ENCODE measurements at places on chromosomes 4 and X. TPM values are rescaled to one million over a fixed set of nuclear protein-coding genes. Genes with fewer than 3 reads are reported as not detected.

DNA sequence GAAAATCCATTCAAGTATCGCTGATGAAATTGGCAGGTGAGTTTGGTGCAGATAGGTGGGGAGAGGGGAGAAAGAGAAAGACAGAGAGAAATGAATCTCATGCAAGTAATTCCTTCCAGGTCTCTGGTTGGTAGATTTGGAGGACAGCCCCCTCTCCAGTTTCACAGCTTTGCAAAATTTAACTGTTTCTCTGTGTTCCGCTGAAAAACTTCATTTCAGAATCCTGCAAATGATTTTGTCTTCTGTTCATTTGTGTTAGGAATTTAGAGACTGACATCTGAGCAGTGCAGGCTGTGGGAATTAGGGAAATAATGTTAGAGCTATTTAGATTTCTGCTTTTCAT is 328.5 kb downstream of the FBXW7 start:
- DNase-seq = no peak

TLR1 gene
- 9.8 TPM for total RNA-seq

DNA sequence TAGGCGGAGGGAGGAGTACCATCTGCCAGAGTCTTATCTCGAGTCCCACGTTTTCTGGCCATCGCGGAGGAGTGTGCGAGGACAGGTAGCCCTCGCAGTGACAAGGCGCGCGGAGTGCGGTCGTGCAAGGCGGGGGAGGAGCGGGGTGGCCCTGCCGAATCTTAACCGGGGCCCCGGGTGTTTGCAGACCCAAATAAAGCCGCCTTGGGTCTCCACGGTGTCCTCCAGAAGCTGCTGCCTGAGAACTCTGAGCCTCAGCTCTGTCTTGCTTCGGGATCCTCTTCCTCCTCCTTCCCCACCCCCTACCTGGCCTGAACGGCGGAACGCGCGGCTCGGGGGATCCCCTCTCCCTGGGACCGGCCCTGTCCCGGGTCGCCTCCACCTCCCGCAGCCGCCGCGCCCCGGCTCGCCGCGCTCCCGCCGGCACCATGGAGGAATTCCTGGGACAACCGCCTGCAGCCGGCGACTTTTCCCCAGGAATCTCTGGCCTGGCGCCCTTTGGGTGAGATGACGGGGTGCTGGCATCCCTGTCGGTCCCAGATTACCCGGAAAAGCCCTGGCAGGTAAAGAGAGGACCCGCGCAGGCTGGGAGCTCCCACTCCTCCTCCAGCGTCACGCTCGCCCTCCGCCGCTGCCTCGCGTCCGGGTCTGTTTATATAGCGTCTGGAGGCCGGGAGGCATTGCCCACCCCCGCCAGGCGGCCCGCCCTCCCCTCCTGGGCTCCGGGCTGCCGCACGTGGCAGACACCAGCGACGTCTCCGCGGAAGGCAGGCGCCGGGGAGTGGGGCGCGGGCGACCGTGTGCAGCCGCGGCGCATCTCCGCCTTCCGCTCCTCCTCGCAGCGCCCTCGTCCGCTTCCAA is at the start of gene GALNTL6:
Gene GALNTL6 (plus strand): TSS at position 740 of the 861 bp plus-strand sequence.
- DNase-seq = no peak

- no peak for DNase-seq
Observed at GRCh38 chrX:2751291-2751690, 549 bp upstream of the XG start.

MAGEB1 gene
- total RNA-seq = not detected

VCX gene
- total RNA-seq = not detected

DNA sequence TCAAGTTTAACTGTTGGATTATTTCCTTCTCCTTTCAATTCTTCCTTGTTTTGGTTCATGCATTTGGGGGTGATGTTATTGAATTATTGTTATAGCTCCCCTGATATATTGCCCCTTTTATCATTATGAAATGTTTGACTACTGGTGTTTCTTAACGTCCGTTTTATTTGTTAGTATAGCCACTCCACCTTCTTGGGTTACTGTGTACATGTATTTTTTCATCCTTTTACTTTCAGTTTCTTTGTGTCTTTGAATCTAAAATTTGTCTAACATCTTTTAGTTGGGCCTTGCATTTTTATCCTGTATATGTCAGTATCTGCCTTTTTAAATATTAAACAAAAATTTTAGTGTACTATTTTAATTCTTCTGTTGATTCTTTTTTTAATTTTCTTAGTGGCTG is 88.7 kb downstream of the TNIP2 start:
- DNase-seq = no peak

DNA sequence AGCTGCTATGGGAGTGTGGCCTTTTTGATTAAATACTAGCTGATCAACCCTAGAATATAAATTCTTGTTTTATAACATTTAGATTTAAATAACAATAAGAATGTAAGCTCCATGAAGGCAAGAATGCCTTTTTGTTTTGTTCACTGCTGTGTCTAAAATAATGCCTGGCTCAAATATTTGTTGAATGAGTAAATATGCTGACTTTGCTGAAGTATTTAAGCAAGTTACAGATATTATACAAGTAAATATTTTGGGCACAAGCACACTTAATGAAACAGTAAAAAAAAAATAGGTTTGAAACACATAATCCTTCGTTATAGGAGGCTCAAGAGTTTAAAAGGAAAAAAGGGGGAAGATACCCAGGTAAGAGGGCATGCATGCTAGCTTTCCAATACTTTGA is 24.1 kb downstream of the FABP2 start:
- no peak for DNase-seq

DNA sequence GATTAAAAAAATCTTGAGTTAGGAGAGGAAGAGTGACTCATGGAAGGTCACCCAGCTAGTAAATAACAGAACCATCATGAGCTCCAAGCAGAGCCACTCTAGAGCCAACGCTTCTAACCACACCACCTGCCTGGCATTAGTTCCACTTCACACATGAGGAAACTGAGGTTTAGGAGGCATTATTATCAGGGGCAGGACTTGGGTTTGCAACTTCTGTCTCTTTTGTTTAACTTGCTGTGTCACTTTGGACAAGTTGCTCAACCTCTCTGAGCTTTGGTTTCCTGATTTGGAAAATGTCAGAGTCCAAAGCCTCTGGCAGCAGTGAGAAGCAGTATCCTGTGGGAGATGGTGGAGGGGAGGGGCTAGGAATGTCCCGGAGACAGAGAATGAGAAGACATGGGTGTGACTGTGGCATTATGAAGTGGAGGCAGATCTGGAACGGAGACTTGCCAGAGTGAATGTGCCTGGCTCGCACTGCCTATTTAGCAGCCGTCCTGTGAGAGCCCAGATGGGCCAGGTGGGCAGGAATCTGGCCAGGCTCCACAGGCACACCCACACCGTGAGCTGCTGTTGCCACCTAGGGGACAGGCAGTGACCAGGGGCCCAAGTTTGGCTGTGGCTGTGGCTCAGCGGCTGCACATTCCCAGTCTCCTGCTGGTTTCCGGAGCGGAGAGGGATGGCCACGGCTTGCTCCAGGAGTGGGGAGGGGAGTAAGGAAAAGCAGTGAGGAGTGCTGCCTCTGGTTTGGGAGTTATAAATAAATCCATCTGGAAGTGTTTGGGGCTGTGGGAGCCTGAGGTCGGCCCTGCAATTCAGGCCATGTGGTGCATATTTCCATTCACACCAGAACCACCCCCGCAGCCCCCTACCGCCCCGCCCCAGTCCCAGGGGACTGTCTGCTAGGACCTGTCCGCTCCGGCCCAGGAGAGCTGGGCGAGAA is 93.4 kb downstream of the NHSL2 start:
- no peak for DNase-seq

DNA sequence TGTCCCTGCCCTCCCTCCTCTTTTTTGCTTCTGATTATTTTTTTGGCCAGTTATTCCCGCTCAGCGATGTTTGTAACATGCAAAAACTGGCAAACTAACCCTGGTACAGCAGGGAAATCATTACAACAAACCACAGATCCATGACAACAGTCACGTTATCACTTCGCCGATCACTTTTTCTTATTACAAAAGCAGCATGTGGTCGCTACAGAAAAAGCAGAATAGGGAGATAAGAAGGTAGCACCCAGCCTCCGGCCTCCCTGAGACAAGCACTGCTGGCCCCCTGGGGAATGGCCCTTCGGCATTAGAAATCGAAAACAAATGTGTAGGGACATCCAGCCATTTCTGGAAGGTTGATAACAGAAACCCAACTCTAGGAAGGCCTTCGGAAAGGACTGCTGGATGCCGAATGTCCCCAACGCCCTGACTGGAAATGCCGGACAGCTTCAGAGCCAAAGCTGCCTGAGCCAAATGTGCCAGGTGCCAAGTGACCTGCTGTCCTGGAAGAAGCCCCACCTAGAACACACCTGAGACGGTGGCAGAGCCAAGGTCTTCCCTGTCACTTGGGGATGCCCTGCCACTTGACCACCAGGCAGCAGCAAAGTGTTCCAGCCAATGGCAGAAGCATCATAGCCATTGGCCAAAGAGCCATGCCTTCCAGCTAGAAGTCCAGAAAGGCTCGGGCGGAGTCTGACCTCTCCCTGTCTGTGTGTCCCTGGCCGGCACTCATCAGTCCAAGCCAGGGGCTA is 2.9 kb downstream of the IDH3G start:
- DNase-seq = no peak

DNA sequence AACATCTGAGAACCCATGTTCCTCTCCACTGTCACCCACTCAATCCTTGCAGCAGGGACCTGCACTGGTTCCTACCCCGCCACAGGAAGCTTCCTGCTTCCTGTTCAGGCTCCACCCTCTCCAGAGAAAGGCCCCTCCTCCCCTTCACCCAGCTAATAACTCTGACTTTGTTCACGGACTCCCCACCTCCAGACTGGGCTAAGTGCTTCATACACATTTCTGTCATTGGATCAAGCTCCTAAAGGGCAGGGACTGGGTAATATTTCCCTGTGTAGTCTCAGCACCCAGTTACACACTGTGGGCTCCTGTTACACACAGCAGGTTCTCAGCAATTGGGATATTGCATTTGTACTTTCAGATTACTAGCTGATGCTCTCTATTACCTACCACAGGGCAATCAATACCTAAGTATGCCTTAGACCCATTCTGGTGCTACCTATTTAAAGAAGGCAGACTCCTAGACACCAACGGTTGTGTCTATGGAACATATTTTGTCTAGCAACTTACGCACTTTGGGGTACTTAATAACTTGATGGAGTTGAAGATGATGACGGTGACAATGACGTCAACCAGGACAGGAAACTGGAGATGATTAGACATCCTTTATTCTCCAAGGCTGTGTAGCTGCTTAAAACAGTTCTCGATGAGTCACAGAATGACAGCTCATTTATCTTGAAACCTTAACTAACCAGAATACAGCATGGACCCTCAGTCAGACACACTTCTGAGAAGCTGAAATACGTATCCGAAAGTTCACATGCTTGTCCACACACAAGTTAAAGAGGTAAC is 58.1 kb downstream of the MAML3 start:
- no peak for DNase-seq

- DNase-seq = no peak
Observed at GRCh38 chrX:155747520-155747919, 133.6 kb upstream of the VAMP7 start.

- DNase-seq = no peak
Observed at GRCh38 chr4:184287697-184288255, 70.1 kb upstream of the ENPP6 start.

DNA sequence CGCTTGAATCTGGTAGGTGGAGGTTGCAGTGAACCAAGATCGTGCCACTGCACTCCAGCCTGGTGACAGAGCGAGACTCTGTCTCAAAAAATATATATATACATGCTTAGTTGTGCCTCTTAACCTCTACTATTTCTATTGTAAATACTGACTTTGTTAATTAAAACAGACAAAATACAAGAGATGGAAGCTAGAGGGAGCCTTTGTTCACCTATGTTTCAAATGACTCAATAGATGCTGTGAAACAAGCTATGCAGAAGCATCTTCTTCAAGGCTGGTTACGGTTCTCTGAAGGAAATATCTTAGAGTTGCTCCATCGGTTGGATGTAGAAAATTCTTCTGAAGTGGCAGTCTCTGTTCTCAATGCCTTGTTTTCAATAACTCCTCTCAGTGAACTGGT is 6.2 kb downstream of the NCAPG start:
- DNase-seq = no peak

GRCh38 chr4:128837679-128838078 is 28.2 kb downstream of the JADE1 start:
- no peak for DNase-seq

DNA sequence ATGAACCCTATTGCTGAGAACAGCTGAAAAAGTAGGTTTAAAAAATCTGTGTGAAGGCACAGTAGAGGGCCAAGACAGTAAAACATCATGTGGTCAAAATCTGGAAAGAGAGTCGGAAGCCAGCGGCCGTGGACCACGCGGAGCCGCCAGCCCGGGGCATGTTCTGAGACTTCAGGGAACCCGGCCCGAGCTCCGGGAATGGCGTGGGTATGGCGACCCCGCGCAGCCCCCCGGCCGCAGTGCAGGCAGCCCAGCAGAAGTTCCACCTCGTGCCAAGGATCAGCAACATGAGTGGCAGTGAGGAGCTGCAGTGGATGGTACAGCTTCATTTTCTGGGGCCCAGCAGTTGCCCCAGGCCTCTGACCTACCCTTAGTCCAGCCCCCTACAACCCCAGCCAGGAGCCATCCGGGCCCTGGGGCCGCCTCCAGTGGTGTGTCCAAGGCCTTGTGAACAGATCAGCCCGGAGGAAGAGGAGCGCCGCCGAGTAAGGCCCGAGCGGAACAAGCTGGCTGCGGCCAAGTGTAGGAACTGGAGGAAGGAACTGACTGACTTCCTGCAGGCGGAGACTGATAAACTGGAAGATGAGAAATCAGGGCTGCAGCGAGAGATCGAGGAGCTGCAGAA is 94.2 kb downstream of the LARP1B start:
- no peak for DNase-seq

DNA sequence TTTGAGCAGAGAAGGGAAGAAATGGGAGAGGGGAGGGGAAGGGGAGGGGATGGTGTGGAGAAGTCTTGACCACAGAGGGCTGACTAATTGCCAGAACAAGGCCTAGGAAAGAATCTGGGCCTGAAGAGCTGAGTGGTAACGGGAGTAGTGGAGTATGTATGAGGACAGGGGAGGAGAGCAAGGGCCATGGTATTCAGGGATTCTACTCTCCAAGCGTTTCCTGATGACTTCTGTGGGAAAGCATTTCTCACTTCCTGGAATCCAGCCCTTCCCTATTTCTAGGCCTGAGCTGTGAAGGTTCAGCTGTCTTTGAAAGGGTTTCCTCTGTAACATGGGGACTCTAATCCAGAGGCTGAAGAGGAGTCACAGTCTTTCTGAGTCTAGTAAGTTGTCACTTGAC is 19.7 kb upstream of the SOX3 start:
- no peak for DNase-seq

DNA sequence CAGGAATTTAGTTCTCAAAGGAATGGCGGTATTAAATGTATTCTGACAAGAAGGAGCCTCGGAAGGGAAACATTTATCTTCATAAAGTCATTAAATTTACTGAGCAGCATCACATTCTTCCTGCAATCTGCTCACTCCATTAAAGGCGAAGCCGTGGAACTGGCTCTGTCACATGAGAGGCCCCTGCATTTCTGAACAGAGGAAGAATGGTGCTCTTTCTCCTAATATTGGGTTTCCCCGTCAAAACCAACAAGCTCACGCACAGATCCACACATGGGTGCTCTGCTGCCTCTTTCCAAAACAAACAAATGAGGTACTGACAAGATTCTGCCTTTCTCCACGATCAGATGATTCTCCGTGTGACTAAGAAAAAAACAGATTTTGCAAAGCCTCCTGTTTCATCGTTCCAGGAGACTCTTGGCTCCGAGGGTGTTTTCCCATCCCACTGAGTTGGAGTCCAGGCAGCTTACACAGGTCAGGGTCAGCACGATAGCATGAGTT is 191.2 kb downstream of the IDS start:
- DNase-seq = no peak

GRCh38 chr4:144667500-144667899 is 21.5 kb downstream of the HHIP start:
- no peak for DNase-seq

All from suprapubic skin (tissue), 4 donors.